ENCODE measurements at places on chromosomes 6 and 20.

DNA sequence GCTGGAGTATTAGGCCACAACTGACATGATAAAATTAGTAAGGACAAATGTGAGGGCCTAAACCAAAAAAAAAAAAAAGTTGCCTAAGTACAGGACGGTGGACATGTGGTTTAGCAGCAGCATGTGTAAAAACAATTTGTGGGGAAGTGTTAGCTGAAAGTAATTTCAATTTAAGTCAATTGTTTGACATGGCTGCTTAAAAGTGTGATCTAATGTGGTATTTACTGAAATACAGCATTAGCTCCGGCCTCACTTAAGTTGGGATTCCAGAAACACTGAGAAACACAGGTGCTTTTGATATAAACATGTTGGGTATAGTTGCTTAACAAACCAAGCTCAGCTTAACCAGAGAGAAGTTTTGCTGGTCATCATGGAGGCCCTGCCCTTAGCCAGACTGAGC is 119.7 kb downstream of the FYN start:
- DNase-seq = no peak

DNA sequence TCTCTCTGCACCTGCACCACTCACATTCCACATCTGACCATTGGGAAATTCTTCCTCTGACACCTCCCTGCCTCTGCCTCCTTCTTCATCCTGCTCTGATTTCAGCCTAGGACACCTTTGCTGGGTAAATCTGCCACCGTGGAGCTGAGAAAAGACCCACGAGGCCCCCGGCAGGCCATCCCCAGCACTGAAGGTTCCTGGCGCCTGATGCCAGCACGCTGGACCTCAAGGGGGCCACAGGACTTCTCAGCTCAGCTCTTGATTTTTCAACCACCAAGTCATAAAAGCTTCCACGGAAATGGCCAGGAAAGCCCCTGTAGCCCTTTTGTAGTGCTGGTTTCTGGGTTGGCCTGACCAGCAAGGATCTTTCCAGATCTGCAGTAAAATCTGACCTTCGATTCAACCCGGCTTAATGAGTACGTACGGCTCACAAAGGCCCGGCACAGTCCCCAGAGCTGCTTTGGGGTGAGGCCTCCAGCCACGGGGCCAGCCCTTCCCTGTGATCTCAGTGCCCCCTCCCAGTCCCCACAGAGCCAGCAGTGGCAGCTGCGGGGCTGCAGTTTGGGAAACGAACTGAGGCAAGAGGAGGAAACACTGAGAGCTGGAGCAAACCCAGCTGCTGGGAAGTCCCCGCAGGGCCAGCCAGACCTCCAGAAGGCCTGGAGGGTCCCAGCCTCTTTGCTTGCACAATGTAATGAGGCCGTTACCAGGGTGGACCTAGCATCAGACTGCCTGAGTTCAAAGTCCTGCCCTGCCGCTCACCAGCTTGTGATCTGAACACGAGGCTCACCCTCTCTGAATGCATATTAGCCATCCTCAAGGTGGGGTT is 157.5 kb downstream of the BMP7 start:
- DNase-seq = no peak

GRCh38 chr6:111992851-111993250 is 61.1 kb upstream of the CCN6 start:
- DNase-seq = no peak

GRCh38 chr20:4524792-4525191 is 196.9 kb upstream of the PRND start:
- DNase-seq = no peak

GRCh38 chr6:169787797-169788196 is 36.4 kb downstream of the ERMARD start:
- no peak for DNase-seq

DNA sequence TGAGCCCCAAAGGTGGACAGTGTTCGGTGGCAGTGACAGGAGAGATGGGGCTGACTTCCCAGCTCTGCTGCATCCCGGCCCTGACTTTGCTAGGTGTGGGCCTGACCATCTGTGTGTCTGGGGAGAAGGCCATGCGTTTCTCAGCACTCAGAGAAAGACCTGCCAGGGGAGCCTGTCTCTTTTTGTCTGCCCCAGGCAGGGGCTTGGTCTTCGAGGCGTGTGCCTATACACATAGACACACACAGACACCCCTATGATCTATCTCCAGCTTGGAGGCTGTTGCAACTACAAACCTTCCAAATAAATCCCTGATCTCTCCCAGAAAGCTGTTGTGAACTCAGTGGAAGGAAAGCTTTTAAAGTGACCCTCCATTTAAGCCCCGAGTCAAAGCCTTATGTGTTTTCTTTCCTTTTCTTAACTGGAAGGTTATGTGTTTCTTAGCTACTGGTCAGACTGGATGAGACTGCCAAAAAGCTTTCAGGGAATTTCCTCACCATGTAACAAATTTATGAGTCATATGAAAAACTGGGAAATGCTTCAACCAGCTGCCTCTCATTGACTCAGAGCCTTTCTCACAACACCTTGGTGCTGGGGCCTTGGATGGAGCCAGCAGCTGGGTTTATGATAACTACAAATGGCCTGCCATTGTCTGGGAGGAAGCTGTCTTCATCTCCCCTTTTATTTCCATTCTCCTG is 102.6 kb downstream of the CDC5L start:
- DNase-seq = no peak

- DNase-seq = no peak
Observed at GRCh38 chr6:64252256-64252655, 616.7 kb downstream of the PHF3 start.

DNA sequence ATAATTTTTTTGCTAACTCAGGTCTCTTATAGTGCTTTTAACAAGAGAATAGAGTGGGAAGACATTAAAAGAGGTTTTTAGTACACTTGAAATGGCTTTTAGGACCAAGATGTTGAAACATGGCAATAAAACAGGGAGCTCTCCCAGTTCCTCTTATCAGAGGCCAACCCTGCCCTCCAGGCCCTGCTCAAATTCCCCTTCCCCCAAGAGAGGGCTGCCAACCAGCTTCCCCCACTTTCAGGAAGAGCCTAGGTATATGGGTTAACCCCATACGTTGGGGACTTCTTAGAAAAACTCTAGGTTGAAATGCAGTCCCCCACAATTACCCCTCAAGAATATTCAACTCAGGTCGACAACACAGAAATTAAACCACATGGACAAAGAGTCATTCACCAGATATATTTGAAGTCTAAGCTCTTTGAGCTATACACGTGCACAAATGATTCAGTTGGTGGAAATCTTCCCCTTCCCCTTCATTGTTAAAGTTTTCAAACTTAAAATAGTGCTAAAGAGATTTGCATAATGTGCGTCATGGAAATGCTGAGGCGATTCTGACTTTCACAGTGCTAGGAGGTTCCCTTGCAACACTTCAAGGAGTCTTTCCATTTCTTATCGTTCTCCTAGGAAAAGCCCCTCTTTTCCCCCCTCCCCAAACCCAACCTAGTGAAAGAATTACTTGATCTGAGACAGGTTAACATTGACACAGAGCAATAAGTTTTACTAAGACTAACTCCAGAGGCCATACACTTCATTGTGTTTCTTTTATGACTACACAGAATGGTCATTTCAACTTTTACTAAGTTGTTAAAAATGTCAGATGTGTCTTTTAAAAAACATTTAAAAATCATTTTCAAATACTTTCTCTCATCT is 49.8 kb upstream of the ENPP5 start:
- DNase-seq = no peak

DNA sequence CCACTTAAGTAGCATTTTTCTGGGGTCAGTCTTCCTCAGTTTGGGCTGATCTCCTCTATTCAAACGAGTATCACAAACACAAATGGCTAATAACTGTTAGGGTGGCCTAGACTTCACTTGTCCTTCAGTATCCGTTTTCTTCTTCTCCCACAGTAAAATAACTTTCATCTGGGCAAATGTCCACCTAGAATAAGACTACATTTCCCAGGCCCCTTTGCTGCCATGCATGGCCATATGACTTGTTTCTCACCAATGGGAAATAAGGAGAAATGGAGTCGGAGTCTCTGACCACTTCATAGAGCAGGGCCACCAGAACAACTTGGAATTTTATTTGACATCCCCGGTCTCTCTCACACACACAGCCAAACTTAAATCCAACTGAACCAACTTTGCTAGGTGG is 51.4 kb downstream of the SULF2 start:
- DNase-seq = no peak

DNA sequence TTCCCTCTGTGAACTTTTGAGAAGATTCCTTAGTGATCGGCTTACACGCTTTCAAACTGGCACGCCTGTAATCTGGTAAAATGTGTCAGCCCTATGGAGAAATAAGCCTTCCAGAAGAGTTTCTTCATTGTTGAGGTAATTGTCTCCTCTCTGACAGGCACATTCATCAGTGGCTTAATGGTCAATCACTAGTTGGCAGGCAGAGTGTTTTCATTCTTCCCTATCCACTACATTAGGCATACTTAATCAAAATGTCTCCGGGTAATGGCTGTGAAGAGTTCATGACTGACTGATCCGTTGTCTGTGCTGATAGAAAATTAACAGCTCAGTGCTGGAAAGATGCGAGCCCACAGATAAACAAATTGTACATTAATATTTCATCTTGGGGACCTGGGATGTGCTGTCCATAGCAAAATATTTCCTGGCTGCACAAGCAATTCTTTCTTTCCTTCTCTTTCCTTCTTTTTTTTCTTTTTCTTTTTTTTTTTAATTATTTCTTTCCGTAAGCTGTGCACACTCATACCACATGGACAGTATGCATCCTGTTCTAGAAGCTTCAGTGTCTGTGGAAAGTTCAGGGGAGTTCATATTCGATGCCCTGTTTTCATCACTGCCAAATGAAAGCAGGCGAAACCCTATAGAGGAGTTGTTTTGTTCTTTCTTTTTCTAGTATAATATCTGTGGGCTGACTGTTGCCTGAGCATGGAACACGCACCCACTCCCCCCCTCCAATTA is 31.4 kb downstream of the TSHZ2 start:
- no peak for DNase-seq

DNA sequence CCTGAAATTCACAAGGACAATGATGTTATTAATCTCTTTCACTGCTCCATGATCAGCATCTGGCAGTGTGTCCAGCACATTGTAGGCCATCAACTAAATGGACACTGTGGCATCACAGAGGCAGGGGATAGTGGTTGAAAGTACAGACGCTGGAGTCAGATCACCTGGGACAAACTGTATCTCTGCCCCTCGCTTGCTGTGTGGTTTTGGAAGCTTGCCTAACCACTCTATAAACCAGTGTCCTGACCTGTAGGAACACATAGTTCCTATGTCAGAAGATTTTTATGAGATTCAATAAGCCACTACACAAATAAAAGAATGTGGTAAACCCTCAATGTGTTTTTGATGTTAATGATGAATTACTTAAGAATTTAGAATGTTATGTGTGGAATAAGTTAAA is 219.3 kb upstream of the RNF217 start:
- no peak for DNase-seq

- DNase-seq = no peak
Observed at GRCh38 chr6:168683621-168684020, 242.6 kb downstream of the SMOC2 start.

DNA sequence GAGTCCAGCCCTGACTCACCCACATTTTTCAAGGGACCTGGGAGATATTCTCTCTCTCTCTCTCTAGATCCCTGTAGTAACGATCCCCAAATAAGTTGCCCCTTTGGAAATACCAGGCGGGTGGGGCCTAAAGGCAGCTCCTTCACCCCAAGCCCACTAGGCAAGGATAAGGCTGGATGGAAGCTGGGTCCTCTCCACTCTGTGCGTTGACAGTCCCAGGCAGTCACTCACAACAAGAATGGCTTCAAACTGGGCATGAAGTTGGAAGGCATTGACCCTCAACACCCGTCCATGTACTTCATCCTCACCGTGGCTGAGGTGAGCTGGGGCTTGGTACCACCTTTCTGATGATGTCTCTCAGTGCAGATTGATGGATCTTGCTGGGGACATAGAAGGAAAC is 21.6 kb downstream of the L3MBTL1 start:
- DNase-seq = no peak

GRCh38 chr20:59470521-59470920 is 133.8 kb upstream of the PHACTR3 start:
- no peak for DNase-seq

- DNase-seq = no peak
Observed at GRCh38 chr6:51842061-51842803, 245.2 kb downstream of the PKHD1 start.

- DNase-seq = no peak
Observed at GRCh38 chr6:128690063-128690462, 169.7 kb upstream of the PTPRK start.

DNA sequence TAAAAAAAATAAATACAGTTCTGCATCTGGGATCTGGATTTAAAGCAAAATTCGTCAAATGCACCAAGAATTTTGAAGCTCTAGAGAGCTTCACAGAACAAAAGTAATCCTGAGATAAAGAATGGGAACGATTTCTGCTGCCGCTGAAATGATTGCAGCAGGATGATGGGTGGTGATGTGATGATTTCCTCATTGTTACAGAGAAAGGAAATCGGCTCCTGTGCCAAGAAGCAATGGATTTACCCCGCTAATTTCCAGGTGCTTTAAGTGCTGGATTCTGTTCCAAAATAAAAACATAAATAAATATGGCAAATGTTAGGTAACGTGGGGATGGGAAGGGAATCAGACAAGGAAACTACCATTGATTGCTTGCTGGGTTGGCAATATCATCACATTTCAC is 1067.9 kb upstream of the MAP3K7 start:
- no peak for DNase-seq

- no peak for DNase-seq
Observed at GRCh38 chr6:28862077-28862476, 61.7 kb downstream of the TRIM27 start.

DNA sequence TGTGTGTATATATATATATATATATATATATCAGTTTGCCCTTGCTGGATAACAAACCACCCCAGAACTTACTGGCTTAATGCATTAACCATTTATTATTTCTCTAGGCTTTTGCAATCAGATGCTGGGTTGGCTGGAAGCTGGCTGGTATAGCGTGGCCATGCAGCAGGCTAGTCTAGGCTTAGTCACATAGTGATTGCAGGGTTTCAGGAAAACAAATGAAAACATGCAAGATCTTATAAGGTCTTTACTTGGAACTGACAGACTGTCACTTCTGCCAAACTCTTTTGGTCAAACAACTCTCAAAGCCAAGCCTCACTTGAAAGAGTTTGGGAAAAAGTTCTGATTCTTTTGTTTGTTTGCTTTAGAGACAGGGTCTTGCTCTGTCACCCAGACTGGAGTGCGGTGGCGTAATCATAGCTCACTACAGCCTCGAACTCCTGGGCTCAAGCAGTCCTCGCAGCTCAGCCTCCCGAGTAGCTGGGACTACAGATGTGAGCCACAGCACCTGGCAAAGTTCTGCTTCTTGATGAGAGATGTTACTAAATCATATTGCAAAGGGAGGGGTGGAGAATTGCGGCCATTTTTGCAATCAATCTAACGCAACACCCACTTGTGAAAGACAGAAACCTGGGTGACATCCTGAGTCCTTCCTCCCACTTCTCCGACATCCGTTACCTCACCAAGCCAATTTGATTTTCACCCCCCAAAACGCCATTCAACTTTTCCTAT is 74.6 kb upstream of the RNF24 start:
- no peak for DNase-seq

DNA sequence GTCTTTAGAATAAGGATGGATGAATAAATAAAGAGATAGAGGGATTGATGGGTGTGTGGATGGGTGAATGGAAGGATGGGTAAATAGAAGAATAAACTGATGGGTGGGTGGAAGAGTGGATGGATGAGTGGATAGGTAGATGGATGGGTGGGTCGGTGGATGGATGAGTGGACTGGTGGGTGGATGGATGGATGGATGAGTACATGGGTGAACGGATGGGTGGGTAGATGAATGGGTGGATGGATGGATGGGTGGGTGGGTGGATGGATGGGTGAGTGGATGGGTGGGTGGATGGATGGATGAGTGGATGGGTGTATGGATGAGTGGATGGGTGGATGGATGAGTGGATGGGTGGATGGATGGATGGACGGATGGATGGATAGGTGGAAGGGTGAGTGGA is 65.7 kb upstream of the FOXC1 start:
- no peak for DNase-seq

- no peak for DNase-seq
Observed at GRCh38 chr6:124869416-124869815, 92.8 kb upstream of the RNF217 start.
